ENCODE measurements at places on chromosomes 13 and 19.

GRCh38 chr19:51099047-51099382 lies 9.2 kb downstream of the CTU1 start:
- no peak for DNase-seq

GRCh38 chr13:19182536-19182935 lies 912 bp upstream of the TUBA3C start:
- DNase-seq = no peak

- DNase-seq = no peak
These were observed 51.3 kb downstream of the ERICH6B start for GRCh38 chr13:45564133-45564776.

GRCh38 chr19:58098682-58098998 lies 609 bp upstream of the ZSCAN18 start:
- DNase-seq = no peak

- no peak for DNase-seq
These were observed 141.0 kb downstream of the POSTN start for GRCh38 chr13:37457612-37458011.

DNA sequence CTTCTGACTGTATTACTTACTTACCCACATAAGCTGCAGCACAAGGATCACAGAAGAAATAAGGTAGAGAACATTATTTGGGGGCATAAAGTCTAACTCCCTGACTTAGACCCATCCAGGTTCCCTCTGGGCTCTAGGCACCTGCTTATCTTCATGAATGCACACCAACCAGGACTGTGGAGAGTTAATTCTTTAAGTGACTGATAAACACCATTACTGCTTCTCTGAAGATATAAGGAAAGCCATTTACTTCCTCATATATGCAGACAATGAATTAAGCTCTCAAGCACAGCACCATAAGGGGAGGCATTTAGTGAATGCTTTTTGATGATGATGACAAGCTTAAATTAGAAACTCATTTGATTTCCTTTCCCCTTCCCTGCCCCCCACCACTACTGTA lies 22.5 kb downstream of the OBI1 start:
- no peak for DNase-seq

DNA sequence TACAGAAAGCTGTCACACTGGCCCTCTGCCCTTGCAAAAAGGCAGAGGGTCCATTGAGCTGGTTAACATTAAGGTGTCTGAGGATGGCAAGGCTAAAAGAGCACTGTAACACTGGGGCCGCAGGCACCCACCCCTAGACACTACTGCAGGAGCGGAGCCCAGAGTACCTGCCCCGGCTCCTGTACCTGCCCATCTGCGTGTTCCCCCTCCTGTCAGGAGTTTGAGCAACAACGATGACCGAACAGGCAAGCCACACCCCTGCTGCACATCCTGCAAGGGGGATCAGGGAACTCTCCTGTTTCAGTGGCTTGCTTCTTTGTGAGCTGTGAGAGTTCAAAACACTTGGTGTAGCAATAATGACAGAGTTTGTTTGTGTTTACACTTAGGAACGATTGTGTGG lies 117.4 kb upstream of the STARD13 start:
- no peak for DNase-seq

Measured in right renal pelvis (tissue), 4 donors.